Esophagus muscularis mucosa (tissue), 4 donors: ENCODE measurements at places on chromosomes 3 and 15. TPM values are rescaled to one million over a fixed set of nuclear protein-coding genes. Genes with fewer than 3 reads are reported as not detected.

Gene EPHB1
- 6.1 TPM for total RNA-seq

Gene A4GNT
- total RNA-seq: not detected

DNA sequence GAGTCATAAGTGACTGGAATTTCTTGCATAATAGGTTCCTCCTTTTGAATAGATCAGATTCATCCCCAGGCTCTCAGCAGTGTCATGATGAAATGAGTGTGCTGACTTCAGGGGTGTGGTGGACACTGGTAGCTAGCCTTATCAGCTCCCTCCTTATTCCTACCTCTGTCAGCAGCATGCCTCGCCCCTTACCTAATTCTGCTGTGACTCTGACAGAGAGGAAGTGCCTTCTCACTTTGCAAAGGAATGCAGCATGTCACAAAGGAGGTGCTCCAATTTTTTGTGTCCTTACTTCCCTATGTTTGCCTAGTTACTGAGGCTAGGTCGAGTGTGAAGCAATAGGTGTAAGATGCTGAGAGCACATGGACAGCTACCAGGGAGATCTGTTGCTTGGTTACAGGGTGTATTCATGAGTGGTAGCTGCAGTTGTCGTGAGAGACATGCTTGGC lies 90.6 kb downstream of the TNFAIP8L3 start:
- no peak overlapping the region for H3K4me3 ChIP-seq
- H3K4me1 ChIP-seq: no peaks in the 10 kb centered on the region
- DNase-seq: no peak
- no peaks in the 10 kb centered on the region for H3K27me3 ChIP-seq
- H3K36me3 ChIP-seq: peaks cover 63% of the 10 kb centered on the region
- no peak overlapping the region for H3K27ac ChIP-seq

DNA sequence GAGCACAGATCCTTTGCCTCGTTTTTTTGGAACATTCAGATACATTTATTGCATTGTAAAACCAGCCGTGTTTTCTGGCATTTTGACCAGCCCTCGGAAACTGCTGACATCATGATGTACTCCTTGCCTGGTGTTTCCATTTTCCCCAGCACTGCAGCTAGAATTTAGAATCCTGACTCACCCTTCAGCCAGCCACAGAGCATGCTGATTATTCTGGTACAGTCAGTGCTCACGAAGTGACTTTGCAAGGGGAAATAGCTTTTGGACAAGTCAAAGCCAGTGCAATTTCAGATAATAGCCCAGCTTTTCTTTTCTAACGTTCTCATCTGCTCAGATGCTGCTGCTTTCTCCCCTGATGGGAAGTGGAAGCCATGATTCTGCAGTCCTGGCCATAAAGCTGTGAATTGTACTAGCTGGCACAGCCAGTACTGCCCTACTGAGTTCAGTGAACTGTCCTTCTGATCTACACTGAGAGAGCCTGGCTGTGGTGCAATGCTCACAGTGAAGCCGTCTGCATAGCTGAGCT lies 12.1 kb upstream of the CNBP start:
- no peaks in the 10 kb centered on the region for H3K27me3 ChIP-seq
- peaks cover 31% of the 10 kb centered on the region for H3K4me1 ChIP-seq
- no peaks in the 10 kb centered on the region for H3K36me3 ChIP-seq
- H3K27ac ChIP-seq: peak overlapping the region; percentile 76
- H3K4me3 ChIP-seq: peak overlapping the region; percentile 15

DNA sequence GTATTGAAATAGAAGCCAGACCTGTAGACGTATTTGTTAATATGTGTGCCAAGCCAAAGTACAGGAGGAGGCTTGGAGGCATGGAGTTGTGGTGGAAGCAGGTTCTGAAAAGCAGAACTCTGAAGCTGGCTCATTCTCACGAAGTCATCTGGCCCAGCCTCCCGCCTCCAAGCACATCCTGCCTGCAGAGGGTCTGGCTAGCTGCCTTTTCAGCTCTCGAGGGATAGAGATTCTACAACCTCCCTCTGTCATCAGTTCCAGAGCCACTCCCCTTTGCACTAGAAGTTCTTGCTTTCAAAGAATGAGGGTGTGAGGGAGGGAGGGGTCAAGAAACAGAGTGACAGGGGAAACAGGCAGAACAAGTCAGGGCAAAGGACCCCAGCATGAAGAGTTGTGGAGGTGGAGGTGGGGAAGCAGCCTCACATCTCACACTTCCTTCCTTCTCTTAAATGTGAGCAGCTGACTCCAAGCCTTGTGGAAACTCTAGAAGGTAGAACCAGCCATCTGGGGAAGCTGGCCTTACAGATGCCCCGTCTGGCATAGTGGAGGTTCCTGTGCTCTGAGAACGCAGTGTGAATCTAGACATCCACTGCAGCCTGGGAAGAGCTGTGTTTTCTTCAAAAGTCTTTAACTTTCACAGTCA lies 95.3 kb downstream of the SLC49A4 start:
- H3K27ac ChIP-seq: no peak overlapping the region
- H3K4me3 ChIP-seq: no peak overlapping the region
- no peak for DNase-seq
- no peaks in the 10 kb centered on the region for H3K27me3 ChIP-seq

GRCh38 chr15:81161851-81162250 lies 27.8 kb downstream of the CFAP161 start:
- H3K27me3 ChIP-seq: no peaks in the 10 kb centered on the region
- H3K4me1 ChIP-seq: peaks cover 22% of the 10 kb centered on the region
- H3K36me3 ChIP-seq: no peaks in the 10 kb centered on the region
- no peak overlapping the region for H3K4me3 ChIP-seq
- DNase-seq: no peak

DNA sequence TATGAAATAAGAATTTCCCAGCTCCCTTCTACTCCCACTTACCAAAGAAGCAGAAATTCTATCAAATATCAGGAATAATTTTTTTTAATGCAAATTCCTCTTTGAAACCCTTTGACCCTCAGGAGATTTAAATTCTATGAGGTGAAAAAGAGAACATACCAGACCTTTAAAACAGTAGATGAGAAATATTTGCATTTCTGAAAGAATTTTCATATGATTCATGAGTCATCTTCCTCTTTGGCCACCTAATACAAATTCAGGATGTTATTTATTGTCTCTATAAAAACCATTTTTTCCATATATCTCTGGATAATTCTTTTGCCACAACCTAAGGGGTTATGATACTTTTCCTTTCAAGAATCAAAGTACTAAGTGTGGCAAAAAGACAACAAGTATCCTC lies 67.3 kb upstream of the ST3GAL6 start:
- H3K27ac ChIP-seq: no peak overlapping the region
- no peak overlapping the region for H3K4me3 ChIP-seq
- no peaks in the 10 kb centered on the region for H3K4me1 ChIP-seq
- H3K27me3 ChIP-seq: no peaks in the 10 kb centered on the region
- no peaks in the 10 kb centered on the region for H3K36me3 ChIP-seq

DNA sequence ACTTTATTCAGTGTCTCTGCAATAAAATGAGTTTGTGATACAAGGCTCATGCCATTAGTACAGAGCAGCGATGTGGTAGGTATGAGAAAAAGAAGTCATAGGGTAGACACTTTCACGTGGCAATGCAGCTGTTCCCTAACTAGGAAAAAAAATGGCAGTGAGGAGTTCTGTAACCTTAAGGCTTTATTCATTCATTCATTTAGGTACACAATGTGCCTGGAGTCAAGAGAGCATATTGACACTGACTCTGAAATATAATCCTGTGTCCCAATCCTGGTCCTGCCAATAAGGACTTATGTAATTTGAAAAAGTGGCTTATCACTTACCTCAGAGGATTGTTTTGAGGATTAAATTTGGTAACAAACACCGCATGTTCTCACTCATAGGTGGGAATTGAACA lies 173.0 kb upstream of the AZI2 start:
- H3K4me1 ChIP-seq: no peaks in the 10 kb centered on the region
- no peak overlapping the region for H3K4me3 ChIP-seq
- no peak overlapping the region for H3K27ac ChIP-seq
- H3K27me3 ChIP-seq: no peaks in the 10 kb centered on the region

DNA sequence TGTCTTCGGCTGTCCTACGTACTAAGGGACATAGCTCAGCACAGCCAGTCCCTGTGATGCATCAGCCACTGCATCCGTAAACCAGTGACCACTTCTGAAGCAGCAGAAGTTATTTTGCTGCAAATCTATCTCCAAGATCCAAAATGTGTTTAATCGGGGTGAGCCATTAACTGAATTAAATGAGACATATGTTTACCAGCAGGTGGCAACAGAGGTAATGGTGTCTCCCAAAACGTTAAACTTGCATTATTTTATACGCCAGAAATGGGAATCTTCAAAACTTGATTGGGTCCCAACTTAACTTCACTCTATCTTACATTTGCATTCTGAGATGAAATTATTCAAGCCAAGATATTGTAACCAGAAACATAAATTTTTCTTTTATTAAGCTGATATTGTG lies 75.3 kb upstream of the BOC start:
- peaks cover 45% of the 10 kb centered on the region for H3K4me1 ChIP-seq
- H3K36me3 ChIP-seq: no peaks in the 10 kb centered on the region
- no peak overlapping the region for H3K4me3 ChIP-seq
- H3K27ac ChIP-seq: peak overlapping the region; percentile 31
- no peaks in the 10 kb centered on the region for H3K27me3 ChIP-seq
- no peak for DNase-seq

GRCh38 chr3:14957153-14957552 lies 9.8 kb downstream of the NR2C2 start:
- no peak overlapping the region for H3K27ac ChIP-seq
- no peaks in the 10 kb centered on the region for H3K27me3 ChIP-seq
- no peak for DNase-seq
- no peak overlapping the region for H3K4me3 ChIP-seq
- peaks cover 36% of the 10 kb centered on the region for H3K4me1 ChIP-seq

- H3K27me3 ChIP-seq: no peaks in the 10 kb centered on the region
- H3K4me1 ChIP-seq: peaks cover 65% of the 10 kb centered on the region
- DNase-seq: no peak
- peaks cover 7% of the 10 kb centered on the region for H3K36me3 ChIP-seq
- H3K4me3 ChIP-seq: no peak overlapping the region
- peak overlapping the region; percentile 2 for H3K27ac ChIP-seq
Observed at GRCh38 chr3:141452045-141452444, 34.8 kb upstream of the RASA2 start.
